ENCODE measurements at places on chromosomes 6 and 20. TPM values are rescaled to one million over a fixed set of nuclear protein-coding genes. Genes with fewer than 3 reads are reported as not detected.

DNA sequence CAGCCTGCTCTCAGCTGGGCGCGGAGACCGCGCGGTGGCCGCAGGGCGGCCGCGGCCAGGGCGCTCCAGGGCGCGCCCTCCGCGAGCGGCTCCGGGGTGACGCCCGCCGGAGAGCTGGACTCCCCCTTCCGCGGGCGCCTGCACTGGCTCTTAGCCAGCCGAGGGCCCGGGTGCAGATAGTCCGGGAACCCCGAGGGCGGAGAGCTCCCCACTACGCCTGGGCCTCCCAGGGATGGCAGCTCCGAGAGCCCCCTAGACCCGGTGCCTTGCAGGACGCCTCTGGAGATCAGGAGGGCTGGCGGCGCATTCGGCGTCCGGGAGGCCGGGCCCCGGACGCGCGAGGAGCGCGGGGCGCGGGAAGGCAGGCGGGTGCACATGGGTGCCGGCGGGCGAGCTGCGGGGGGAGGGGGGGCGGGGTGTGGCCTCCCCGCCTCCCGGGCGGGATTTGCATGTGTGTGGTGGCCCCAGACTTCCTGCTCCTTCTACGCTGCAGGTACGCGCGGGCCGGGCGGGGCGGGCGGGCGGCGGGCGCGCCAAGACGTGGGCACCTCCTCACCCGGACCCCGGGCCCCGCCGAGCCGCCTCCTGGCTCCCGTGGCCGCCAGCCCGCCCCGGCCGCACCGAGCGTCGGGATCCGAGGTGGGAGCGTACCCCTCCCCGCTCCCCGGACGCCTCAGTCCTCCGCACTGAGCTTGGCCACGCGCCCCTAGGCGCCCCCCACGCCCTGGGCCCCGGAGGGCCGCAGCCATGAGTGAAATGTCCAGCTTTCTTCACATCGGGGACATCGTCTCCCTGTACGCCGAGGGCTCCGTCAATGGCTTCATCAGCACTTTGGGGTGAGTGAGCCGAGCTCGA, at the start of gene ITPR3:
Gene ITPR3 (plus strand): TSS at position 467 of the 855 bp plus-strand sequence. CDS start 281 bp downstream, at position 748.
- peak; percentile 57 for DNase-seq

DNA sequence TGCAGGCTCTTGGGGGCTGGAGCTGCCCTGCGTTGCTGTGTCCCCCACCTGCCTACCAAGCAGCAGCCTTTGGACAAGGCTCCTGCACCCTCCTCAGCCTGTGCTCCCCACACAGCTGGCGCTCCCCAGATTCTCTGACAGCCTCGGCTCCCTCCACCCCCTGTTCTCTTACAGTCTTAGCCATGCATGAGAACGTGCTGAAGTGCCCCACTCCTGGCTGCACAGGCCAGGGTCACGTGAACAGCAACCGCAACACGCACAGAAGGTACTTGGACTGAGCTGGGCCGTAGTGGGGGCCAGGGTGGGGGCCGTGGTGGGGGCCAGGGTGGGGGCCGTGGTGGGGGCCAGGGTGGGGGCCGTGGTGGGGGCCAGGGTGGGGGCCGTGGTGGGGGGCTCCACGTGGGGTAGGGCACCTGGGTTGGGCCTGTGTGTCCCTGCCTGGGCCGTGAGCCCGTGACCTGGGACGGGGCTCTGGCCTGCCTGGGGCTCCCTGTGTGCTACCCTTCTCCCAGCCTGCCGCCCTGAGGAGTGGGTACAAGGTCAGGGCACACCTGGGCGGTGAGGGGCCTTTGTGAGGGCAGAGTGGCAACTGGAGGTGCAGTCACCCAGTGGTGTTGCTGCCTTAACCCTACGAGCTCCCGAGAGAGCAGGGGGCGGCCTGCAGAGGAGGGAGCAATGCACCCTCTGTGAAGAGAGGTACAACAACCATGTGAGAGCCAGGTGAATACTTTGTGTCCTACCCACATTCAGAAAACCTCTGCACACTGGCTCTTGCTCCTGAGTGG, 43.5 kb upstream of the PCMTD2 start:
- DNase-seq, result no peak

- DNase-seq, result no peak
Measured at GRCh38 chr6:5124526-5124925, 39.4 kb downstream of the PPP1R3G start.

- no peak for DNase-seq
Measured at GRCh38 chr6:47481806-47482205, 4.2 kb downstream of the CD2AP start.

- no peak for DNase-seq
Measured at GRCh38 chr6:153135681-153136080, 4.6 kb upstream of the RGS17 start.

GRCh38 chr6:30684386-30685156, 1.9 kb downstream of the PPP1R18 start:
- DNase-seq, result no peak

GRCh38 chr6:36607683-36608386, 13.7 kb downstream of the SRSF3 start:
- no peak for DNase-seq

GRCh38 chr6:119514345-119514744, 164.8 kb upstream of the MAN1A1 start:
- DNase-seq, result no peak

GRCh38 chr6:165635965-165636364, 27.1 kb downstream of the PDE10A start:
- DNase-seq, result no peak

DNA sequence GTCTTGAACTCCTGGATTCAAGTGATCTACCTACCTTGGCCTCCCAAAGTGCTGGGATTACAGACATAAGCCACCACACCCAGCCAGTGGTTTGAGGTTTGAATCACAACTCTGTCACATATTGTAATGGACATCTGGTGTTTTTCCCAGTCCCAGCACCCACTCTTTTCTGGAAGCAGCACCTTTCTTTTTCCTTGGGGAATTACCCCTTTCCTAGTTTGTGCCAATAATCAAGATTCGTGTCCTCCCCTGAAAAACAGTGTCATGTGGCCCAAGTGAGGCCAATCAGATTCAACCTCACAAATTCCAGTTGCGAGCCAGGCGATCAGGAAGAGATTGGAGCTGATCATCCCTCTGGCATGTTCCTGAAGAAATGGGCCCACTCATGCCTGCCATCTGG, 71.7 kb upstream of the SGK1 start:
- no peak for DNase-seq

The AARS2 gene
- 29.3 TPM for total RNA-seq

The SSR1 gene
- total RNA-seq, result 96.6 TPM

The SLC17A2 gene
- not detected for total RNA-seq

The LY6G6D gene
- 0.90 TPM for total RNA-seq

The STXBP5 gene
- 12.0 TPM for total RNA-seq

The SUMO4 gene
- 0.82 TPM for total RNA-seq

The METTL24 gene
- 4.5 TPM for total RNA-seq

Measured in neural progenitor cell (in vitro differentiated cells).